ENCODE measurements at places on chromosomes 6 and 20.

DNA sequence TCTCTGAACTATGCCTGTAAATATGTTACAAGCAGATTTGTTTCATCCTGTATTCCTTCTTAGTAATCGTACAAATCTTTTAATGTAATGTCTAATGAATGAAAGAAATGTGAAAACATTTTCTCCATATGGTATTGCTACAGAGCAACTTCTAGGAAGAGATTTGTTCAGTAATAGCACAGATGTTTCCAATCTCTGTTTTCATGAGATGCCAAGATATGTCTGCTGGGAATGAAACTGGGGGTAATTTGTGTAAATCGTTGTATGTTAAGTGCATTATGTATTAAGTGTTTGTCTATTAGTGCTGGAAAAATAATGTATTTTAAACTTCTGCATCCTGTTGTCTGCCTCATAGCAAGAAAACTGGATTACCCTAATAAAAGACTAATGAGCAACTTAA is 722.2 kb upstream of the EYS start:
- no peak for DNase-seq

GRCh38 chr6:70672549-70672948 is 4.9 kb downstream of the SMAP1 start:
- no peak for DNase-seq

- DNase-seq = no peak
These were observed 85.3 kb downstream of the TRMT6 start for GRCh38 chr20:5864873-5865587.

GRCh38 chr6:37036146-37036545 is 30.7 kb downstream of the FGD2 start:
- DNase-seq = no peak

DNA sequence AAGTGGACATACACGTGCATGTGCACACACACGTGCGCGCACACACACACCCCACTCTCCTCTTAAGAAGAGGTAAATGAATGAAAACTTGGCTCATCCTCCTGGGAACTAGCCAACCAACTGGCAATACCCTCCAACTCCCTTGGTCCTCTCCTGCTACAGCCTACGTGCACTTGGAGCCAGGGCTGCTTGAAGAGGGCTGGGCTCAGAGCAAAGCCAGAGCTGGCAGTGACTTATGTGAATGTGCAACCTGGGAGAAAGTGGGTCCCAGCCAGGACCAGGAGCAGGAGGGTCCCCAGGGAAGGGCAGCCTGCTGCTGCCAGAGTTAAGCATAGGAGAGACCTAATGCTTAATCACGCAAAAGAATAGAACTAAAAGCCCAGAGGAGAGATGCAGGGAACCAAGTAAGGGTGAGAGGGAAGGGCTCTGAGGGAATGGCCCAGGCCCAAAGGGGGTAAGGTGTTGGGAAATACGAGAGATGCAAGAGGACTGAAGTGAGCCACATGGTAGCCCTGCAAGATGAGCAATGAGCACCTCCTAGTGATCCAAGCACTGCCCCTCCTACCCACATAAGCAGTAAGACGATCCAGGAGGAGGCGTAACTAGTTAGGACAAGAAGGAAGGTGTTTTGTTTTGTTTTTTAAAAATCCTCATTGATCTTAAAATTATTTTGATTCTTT is 24.7 kb downstream of the TRAF3IP2 start:
- DNase-seq = no peak

DNA sequence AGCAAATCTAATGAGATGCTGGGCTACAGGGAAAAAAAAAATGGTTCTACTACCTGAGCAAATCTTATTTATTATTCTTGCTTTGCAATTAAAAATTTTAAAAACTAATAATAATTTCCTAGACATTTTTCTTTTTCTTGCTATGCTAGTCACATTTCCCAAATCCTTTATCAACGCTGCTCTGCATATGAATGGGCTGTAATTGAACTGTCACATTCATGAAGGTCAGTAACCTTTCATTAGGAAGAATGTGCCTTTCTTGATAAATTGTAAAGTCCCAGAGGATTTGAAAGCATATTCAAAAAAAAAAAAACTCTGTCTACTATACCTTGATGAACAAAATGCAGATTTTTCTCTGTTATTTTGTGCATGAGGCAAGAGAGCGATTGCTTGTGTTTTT is 538.7 kb upstream of the ID4 start:
- no peak for DNase-seq

- DNase-seq = peak; percentile 23
These were observed 68.2 kb upstream of the SUPT3H start for GRCh38 chr6:45445749-45446549.

DNA sequence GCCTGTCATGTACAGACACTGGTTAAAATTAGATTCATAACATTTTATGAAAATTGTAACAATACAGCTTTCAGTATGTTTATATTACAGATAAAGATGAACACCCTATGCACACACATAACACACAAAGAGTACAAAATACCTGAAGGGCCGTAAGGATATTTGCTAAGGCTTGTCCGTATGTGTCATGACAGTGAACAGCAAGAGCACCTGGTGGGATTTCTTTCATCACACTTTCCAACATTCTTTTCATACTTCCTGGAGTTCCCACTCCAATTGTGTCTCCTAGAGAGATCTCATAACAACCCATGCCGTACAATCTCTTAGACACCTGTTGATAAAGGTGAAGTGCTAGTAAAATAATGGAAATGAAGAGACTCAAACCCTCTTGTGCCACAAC is 83.7 kb downstream of the HMGCLL1 start:
- no peak for DNase-seq

- DNase-seq = no peak
These were observed 226.2 kb downstream of the SYNDIG1 start for GRCh38 chr20:24695529-24696225.

DNA sequence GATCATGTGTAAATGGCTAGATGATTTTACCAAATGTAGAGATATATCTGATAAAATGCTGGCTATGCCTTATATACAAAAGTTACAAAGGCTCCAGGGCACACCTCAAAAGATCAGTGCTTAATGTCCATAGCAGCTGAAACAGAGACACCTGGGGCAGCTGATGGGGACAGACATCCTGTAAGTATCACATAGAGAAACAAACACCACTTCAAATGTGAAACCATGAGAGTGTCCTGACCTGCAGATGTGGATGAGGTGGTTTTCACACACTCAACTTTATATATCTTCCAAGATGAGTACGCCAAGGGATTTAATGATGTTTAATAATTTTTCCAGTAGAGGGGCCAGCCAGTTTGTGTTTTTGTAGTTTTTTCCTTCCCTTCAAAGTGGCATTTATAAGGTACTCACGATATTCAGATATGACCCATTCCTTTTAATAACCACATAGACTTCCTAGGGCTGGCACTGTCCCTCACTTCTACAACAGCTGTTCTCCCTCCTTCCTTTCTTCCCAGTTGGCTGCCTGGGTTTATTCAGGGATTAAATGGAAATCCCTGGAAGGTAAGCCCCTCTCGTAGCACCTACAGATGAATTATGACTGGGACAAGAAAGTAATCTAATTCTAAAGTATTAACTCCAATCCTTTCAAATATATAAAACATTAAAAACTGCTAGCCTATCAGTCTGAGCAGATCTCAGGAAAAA is 50.3 kb upstream of the MCM9 start:
- no peak for DNase-seq

DNA sequence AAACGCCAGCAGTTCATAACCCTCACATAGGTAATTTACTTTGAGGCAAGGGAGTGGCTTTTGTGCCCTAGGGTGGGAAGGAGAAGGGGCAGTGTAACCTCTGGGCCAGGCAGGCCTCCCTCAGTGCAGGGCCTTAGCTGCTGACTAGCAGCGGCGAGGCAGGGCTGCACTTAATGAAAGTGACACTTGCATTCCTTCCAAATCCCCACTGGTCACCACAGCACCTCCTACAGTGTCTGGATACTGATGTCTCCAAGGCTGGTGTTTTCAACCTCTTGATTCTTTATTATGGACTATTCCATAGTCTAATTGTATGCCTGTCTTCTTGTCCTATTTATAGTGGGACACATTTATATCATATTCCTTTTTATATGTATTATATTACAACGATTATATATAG is 152.7 kb downstream of the LY86 start:
- no peak for DNase-seq

GRCh38 chr6:112298021-112298745 is 43.8 kb upstream of the LAMA4 start:
- DNase-seq = no peak

- no peak for DNase-seq
These were observed 56.8 kb downstream of the PRDM1 start for GRCh38 chr6:106142876-106143431.

DNA sequence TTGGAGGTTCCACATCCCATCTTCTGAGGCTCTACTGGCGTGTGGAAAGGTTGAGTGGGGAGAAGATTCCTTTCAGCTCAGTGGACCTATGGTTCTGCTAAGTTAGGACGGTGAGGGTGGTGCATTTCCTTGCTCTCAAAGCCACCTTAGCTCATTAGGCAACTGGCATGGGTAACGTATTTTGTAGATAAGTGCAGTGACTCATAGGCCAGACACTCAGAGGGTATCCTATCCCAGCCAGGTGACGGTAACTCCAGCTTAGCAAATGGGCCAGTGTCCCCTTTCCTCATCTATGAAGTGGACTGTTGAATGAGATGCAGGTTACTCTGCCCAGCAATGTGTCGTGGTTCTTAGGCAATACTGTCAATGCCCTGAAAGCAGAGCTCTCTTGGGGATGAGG is 3.7 kb downstream of the RPS6KA2 start:
- no peak for DNase-seq

DNA sequence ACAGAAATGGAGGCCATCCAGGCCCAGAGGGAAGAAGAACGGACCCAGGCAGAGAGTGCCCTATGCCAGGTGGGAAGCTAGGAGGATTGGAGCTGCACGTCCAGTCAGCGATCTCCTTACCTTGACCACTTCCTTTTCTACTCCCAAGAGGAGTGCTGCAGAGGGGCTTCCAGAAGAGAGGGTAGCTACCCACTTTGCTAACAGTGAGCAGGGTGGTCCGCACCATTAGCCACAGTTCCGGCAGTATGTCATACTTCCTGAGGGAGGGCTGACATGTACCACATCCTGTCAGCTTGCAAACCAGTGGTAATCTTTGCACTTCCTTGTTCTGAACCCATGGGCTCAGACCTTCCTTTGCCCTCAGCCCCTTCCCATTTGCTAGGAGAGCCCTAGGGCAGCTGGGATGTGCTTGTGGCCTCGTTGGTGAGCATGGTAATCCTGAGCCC is 35.4 kb downstream of the CEP250 start:
- peak; percentile 38 for DNase-seq

DNA sequence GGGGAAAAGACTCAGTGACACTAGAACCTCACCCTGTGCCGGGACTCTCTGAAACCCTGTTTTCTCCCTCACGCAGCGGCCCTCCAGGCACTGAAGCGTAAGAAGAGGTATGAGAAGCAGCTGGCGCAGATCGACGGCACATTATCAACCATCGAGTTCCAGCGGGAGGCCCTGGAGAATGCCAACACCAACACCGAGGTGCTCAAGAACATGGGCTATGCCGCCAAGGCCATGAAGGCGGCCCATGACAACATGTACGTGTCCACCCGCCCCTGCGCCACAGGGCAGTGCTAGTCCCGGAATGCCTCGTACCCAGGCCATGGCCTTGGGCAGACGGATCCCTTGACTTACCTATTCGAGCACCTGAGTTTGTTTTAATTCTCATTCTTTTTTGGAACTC is 37.2 kb downstream of the CHMP4B start:
- no peak for DNase-seq

Data from stimulated activated CD4-positive, alpha-beta T cell treated with anti-CD3 and anti-CD28 coated beads, Interleukin-12 subunit alpha, Interleukin-12 subunit beta, amount 100 ng/mL, for 48 hours (primary cell).